ENCODE measurements at places on chromosomes 6 and 20.

DNA sequence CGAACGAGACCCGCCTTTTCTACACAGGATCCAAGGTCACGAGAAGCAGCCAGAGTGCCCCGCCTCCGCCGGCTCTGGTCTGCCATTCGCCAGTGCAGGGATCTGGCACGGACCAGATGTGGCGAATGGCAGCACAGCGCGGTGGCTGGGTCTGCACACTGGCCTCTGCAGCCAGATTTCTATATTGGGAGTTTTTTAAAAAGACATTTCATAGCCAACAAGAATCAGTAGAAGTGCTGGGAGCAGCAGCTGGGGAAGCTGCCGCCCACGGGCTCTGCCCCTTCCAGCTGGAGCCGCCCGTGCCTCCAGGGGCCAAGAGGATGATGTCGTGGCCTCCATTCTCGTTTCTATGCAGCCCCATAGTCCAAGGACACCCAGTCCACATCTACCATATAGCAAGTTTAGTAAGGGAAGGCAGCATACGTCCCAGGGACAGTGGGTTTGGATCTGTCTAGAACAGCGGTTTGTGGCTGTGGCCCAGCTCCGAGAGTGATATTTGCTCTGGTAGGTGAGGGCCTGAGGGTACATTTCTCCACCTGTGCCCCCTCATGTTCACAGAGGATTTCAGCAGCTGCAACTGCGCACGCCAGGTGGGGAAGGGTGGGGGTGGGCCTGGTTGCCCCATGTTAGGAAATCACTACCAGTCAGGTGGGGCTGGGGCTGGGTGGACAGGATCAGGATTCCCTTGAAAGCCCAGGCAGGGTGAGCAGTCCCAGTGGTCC lies 333.7 kb downstream of the ZFAND3 start:
- DNase-seq, result no peak

- no peak for DNase-seq
Measured at GRCh38 chr6:2109796-2110195, 135.6 kb downstream of the GMDS start.

DNA sequence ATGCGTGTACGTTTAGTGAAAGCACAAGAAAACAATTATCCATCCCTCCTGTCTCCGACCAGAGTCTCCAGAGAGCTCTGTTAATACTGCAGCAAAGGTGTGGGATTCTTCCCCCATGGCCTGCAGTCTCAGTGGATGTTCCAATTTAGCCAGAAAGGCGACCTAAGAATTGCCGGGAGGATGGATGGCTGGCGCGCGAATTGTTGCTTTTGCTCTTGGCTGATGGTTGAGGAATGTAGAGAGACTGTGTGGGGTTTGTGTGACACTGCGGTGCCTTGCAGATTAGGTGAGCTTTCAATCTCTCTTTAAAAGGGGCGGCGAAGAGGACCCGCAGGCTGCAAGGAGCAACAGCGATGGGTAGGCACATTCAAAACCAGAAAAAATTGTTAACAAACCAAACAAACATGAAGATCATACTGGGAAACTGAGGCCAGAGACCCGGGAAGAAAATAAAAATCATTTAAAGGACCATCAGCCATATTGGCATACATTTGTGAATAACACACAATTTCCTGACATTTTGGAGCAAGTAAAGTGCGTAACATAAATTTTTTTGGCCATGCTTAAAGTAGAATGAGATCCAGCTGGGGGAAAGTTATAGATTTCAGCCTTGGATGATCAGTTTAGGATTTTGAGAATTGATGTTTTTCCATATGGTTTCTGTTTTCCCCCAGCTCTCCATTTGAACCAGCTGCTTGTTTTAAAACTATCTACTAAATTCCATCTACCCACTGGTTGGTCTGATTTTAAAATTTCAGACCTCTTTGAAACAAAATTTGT lies 46.3 kb downstream of the GNAS start:
- no peak for DNase-seq

DNA sequence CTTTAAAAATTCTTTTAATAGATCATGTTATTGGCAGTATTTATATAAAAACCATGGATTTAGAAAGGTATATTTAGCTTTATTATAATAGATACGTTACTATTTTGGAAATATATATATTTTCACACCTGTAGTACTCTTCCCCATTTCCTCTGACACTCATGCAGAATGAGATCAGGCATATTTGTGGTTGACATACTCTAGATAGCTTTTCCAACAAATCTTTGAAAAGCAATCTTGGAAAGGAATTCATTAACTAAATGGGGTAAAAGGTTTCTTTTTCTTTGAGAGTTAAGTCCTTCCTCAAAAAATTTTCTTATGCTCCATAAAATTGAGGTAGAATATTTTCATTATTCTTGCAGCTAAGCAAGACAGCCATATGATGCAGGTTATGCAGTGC lies 14.5 kb downstream of the ASF1A start:
- DNase-seq, result no peak

DNA sequence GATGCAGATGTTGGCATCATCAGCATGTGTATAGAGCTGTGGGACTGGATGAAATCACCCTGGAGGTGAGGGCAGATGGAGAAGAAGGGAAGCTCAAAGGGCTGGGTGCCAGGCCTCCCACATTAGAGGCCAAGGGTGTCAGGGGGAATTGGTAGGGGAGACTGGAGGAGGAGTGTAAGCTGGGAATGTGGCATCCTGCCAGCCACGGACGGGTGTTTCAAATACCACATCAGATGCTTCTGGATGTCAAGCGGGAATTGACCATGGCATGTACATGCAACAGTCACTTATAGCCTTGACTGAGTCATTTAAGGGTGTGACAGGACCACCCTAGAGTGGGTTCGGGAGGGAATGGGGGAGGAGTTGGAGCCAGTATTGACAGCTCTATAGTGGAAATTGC lies 9.6 kb downstream of the ERGIC3 start:
- DNase-seq, result no peak

- peak; percentile 55 for DNase-seq
Measured at GRCh38 chr6:87925373-87926060, 122.1 kb upstream of the SPACA1 start.

- no peak for DNase-seq
Measured at GRCh38 chr6:13947611-13948178, 22.9 kb downstream of the RNF182 start.

DNA sequence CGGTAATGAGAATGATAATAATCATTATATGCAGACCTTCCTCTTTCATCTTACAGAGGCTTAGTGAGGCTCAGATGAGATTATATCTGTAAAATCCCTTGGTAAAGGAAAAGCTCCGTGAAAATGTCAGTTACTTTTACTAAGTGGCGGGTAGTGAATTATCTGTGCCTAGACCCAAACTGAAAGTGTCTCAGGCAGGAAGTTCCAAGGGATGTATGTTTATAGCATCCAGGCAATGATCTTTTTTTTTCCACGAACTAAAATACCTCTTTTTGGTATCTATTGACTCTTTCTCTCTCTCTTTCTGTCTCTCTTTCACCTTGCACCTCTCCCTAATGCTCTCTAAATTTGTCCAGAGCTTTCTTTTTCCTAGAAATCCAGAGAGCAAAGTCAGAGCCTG lies 5.0 kb downstream of the TCF21 start:
- no peak for DNase-seq

DNA sequence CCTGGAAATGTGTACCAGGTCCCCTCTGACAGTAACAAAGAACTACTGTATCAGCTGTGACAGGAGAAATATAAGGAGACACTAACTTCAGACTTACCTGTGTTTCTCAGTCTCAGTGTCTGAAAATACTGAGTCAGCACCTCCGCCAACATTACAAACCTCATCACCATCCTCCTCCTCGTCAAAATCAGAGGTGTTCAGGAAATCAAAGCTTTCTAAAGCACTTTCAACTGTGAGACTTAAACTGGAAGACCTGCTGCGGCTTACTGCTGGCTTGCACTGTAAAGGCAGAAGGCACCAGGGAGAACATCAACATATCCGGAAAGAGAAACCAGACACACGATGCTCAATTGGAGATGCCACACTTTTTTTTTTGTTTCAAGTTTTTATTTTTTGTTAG lies 40.3 kb upstream of the ARMH2 start:
- no peak for DNase-seq

GRCh38 chr6:113067612-113068275 lies 720.6 kb downstream of the RFPL4B start:
- DNase-seq, result no peak

DNA sequence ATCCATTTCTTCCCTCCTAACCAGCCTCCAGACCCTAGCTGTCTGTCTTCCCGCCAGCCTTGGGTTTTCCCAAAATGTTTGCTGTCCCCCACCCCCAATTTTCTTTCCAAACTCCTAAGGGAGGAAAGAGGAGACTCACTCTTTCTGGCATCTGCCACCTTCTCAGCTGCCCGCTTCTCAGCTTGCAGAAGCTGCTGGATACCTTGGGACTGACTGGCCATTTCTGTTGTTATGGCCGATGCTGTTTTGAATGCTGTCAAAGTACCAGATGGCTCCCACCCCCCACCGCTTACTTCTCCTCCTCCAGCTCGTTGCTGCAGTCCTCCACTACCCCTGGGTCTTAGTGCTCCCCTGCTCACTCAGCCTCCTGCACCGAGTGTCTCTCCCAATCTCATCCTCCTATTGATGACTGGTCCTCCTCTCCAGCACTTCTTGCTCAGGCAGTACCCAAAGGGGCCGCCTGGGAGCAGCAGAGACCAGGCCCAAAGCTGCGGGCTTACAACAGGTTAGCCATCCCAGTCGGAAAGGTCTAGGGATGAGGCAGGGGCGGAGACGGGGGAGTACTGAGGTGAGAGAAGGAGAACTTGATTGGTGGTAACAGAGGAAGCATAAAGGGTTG lies at the start of gene ATP6V1G2:
TSS of gene ATP6V1G2 (minus strand) at position 270 of the 619 bp plus-strand sequence. CDS start at position 221, 49 bp downstream.
- DNase-seq, result peak; percentile 74

DNA sequence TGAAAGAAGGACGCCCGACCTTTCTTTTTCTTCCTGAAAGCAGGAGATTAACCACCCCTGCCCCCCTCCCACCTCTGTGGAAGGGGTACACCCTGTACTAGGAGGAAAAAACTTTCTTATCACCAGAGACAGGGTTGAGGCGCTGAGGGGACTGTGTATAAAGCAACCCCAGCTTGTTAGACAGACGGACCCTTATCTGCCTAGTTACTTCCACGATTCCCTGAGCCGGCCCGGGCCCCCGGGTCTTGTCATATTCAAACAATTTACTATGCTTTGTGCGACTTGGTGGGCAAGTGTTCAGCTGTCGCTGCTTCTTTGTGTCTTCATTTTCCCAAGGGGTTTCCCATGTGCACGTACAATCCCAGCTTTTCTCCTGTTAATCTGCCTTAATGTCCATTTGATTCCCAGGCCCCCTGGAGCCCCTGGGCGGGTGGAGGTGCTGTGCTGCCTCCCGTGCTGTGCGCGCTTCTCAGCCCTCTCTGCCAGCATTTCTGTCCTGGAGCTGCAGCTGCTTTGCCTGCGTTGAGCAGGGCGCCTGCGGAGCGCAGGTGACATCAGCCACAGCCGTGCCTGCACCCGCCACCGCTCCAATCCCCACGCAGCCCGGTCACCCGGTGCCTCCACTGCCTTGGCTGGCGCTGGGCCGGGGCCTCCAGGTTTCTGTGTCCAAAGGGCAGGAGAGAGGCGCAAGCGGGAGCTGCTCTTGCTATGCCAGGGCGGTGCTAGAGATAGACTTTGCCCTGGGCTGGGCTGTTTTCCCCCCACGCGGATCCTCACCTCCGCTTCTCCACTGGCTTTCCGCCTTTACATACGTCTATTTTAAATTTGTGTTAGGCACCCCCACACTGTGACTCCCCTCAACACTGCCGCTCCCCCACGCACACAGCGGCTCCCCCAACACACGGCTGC lies 96.2 kb downstream of the TTLL2 start:
- DNase-seq, result no peak

DNA sequence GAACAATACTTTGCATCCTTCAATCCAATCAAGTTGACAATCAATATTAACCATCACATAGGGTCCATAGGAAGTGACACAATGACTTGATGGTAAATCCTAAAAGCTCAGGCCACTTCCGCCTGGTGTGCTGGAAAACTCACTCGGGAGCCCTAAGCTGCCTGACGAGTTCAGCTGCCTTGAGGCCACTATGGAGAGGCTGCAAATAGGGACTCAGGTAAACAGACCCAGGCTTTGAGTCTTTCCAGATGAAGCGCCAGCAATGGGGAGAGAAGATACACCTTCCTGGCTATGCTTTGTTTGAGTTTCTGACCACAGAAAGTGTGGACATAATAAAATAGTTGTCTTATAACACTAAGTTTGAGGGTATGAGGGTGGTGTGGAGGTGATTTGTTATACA lies 112.6 kb downstream of the GPR63 start:
- no peak for DNase-seq

DNA sequence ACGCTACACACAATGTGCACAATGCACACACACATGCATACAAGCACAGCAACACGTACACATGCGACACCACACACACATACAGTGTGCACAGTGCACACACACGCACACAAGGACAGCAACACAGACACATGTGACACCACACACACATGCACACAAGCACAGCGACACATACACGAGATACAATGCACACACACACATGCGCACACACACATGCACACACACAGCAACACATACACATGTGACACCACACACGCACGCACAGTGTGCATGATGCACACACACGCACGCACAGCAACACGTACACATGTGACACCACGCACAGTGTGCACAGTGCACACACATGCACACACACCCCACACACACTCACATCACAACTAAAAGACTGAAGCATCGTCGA lies 327.3 kb downstream of the THBS2 start:
- no peak for DNase-seq

DNA sequence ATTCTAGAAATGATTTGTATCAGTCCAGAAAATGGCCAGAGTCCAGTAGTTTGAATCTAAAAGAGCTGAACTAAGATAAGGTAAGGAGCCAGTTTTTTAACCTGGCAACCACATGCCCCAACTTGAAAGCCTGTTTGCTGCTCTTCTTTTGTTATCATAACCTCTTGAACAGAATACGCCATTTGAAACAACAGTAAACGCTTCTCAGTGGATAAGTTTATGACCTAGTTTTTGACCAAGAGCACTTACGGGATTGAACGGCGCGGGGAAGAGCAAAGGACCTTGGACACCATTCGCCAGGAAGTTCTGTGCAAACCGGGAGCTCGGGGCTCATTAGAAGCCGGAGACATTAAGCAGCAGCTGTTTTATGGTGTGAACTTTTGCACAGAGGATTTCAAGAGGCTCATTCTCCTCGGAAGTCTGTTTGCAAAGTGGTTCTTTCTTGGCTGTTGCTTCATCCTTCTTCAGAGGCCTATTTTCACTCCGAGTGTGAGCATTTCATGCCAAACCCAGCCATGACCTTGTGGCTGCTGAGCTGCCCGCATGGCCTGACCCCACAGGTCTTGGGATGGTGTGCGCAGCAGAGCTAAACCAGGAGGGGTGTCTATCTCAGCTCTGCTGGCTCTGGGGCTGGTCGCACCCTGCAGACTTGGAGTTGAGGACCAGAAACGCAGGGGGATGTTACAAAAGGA lies 215.1 kb downstream of the SOX4 start:
- no peak for DNase-seq

- no peak for DNase-seq
Measured at GRCh38 chr20:4112481-4113421, 97.4 kb upstream of the RNF24 start.

GRCh38 chr20:36306553-36307411 lies 643 bp downstream of the DLGAP4 start:
- no peak for DNase-seq

DNA sequence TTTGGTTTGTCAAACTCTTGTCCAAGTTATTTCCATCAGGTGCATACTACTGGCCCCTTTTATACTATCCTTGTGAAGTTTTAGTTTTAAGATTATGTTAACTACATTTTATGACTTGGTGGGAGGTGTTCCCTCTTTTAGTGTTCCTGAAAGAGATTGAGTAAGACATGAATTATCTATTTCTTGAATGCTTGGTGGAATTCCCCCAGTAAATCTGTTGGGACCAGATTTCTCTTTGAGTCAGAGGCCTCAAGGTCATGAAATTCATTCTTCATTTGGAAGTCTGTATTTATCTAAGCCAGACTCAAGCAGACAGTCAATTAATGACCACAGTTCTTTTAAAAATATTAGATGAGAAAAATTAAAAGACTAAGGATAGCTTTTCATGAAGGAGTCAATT lies 81.3 kb downstream of the MOXD1 start:
- DNase-seq, result no peak
